ENCODE measurements at places on chromosomes 4 and X.

GRCh38 chr4:112015960-112016359 lies 129.3 kb upstream of the FAM241A start:
- DNase-seq = no peak

GRCh38 chr4:117777721-117778120 lies 256.6 kb upstream of the NDST3 start:
- no peak for DNase-seq

GRCh38 chrX:7389576-7389975 lies 241.6 kb upstream of the PUDP start:
- no peak for DNase-seq

DNA sequence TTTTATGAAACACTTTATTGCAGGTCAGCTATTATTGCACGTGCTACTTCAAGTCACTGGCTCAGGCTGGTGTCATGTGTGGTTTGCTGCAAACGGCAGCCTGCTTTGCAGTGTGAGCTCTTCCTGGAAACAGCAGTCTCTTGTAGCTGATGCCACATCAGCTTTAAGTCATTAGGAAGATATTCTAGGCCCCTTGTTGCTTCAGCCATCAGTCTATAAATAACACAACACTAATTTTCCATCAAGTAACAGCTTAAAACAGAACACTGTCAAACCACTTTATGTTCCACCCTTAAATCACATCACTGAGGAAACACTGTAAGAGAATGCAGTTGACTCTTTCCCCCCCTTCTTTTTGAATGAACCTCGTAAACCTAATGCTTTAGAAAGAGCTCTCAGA lies 93.8 kb downstream of the GATB start:
- DNase-seq = no peak

GRCh38 chr4:77308843-77309242 lies 151.8 kb downstream of the CCNG2 start:
- no peak for DNase-seq

- DNase-seq = no peak
These were observed 1.6 kb downstream of the APBB2 start for GRCh38 chr4:41212616-41213203.

- no peak for DNase-seq
These were observed 233.8 kb downstream of the ENOX2 start for GRCh38 chrX:130669233-130669632.

DNA sequence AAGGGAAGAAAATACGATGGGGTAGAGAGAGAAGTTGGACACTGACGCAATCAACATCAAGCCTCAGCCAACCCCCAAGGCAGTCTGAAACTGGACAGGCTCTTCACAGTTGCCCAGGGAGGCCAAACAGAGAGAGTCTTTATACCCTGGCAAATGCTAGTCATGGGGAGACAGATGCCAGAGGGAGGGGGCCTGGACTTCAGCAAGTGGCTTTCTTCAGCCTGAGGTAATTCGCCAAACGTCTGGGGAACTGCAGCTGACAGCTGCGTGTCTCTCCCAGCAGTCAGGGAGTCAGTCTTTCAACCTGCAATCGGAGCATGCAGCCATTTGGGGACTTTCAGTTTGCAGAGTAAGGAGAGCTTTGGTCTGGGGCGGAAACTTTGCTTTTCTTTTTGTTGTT lies 521.6 kb downstream of the TRIML1 start:
- no peak for DNase-seq

- DNase-seq = no peak
These were observed 43.1 kb upstream of the AFF2 start for GRCh38 chrX:148457279-148457678.

DNA sequence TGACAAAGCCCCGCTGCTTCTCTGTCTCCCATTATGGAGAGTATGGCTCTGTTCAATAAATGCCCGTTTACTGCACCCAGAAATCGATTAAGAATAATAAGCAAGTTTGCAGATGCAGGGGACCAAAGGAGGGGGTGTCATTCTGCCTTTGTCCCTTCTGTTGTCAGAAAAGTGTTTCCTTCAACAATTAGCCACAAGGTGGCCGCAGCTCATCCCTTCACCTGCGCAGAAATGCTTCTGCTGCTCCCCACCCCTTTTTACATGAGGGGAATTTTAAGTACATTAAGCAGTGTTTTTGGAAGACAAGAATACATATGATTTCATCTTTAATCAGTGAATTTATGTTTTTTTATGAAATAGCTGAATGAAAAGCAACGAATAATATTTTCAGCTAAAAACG lies 175.6 kb upstream of the ARX start:
- no peak for DNase-seq

DNA sequence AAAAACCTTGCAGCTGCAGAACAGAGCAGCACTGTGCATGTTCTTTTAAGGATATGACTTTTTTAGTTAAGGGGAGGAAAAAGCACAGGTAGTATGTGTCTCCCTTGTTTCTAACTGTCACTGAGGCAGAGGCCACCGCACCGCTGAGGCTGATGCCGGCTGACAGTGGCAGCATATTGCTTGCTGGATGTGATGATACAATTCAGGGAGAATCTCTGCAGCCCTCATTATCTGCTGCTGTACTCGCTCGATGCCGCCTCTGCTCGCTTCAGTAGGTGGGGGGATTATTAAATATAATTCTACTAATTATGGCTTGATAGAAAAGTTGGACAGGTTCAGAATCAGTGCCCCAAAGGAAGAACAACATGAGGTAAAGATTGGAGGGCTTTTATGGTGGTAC lies 378.8 kb upstream of the NOCT start:
- DNase-seq = no peak

DNA sequence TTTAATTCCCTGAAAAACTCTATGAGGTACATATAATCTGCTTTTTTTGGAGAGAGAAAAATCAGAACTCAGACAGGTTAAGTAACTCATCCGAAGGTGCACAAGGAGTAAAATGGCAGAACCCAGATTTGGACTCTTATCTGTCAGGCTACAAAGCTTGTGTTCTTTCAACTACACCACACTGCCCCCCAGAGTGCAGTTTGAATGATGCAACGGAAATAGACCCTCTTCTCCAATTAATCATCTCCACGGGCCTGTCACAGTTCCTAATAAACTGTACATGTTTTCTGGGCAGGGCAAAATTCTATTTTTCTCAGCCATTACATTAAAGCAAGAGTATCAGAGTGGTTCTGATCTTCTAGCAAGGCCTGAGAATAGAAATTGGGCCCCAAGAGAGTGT lies 35.3 kb upstream of the DCX start:
- no peak for DNase-seq

DNA sequence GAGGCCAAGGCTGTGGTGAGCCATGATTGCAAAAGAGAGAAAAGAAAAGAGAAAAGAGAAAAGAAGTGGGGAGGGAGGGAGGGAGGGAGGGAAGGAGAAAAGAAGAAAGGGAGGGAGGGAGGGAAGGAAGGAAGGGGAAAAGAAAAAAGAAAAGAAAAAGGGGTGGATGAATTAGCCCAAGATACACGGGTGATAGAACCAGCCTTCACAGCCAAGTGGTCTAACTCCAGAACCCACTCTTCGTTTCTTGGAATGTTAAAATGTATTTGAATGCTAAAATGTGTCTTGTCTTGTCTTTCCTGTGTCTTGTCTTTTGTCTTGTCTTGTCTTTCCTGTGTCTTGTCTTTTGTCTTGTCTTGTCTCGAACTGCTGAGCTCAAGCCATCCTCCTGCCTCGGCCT lies 13.1 kb downstream of the CCNQ start:
- no peak for DNase-seq

All from activated T-cell treated with anti-CD3 and anti-CD28 coated beads for 24 hours (primary cell).